ENCODE measurements at places on chromosomes 12 and 14.

- peak; percentile 22 for DNase-seq
These were observed 40.4 kb downstream of the PSEN1 start for GRCh38 chr14:73176685-73177084.

DNA sequence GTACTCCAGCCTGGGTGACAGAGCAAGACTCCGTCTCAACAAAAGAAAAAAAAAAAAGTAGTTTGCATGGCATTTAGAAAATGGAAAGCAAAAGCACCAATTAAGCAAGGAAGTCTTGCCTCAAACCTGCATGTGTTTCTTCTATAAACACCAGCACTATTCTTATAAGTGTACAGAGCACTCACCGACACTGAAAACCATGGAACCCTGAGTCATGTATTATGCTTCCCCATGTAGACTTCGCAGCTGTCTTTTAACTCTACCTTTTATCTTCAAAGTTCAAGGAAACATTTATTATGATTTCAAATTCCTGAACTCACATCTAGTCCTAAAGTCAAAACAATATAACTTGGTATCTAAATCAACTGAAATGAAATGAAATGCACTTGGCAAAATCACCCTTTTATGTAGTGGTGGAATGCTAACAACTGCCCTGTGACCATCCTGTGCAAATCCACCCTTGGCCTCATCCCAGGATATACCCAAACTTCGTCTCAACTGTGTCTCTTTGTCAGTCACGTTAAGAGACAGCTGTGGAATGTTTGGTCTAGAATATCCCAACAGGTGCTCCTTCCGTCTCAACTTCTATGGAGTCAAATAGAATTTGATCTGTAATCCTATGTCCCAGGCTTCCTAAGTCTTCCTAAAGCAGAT is 4.8 kb downstream of the BCAT1 start:
- DNase-seq, result no peak

GRCh38 chr14:69288956-69289705 is 29.2 kb downstream of the GALNT16 start:
- peak; percentile 26 for DNase-seq

DNA sequence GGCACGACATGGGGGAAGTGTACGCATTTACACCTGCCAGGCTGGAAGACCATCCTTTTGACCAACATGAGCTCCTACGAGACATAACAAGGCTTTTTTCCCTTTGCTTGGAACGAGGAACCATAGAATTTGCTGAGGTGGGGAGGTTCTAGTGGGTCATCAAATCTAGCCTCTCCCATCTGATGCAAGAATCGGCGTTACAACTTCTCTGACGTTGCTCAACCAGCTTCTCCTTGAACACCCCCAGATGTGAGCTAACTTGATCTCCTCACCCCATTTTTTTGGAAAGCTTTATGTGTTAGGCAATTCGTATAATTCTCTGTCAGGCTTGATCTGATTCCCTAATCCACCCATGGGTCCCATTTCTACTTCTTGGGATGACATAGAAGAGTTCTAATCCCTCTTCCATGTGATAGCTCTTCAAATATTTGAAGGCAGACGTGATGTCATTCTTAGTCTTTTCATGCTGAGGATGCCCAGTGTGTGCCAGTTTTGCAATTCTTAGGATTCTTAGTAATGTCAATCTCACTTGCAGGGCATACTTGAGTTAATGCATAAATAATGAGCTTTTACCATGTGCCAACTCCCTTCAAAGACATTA is 163.6 kb upstream of the PARP11 start:
- peak; percentile 23 for DNase-seq

DNA sequence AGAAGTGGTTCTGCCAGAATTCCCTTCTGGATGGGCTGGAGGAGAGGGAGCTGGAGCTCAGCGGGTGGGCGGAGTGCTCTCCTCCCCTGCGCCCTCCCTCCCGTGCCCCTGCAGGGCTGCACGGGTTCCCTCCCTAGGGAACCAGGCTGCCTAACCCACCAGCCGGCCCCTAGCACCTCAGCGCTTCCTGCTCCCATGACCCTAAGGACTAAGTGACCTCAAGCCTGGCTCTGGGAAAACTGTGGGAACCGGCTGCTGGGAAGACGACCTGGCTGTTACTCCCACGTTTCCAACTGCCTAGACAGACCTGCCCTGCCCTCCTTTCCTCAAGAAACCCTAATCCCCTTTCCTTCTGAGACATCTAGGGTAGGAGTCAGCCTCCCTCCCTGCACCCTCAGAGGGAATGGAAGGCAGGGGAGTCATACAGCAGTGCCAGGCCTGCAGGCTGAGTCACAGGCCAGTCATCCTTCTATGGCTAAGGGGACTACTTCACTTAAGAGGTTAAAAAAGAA is 31.5 kb downstream of the SLC6A12 start:
- DNase-seq, result peak; percentile 88

- DNase-seq, result no peak
These were observed 73.3 kb downstream of the NCOR2 start for GRCh38 chr12:124493809-124494750.

DNA sequence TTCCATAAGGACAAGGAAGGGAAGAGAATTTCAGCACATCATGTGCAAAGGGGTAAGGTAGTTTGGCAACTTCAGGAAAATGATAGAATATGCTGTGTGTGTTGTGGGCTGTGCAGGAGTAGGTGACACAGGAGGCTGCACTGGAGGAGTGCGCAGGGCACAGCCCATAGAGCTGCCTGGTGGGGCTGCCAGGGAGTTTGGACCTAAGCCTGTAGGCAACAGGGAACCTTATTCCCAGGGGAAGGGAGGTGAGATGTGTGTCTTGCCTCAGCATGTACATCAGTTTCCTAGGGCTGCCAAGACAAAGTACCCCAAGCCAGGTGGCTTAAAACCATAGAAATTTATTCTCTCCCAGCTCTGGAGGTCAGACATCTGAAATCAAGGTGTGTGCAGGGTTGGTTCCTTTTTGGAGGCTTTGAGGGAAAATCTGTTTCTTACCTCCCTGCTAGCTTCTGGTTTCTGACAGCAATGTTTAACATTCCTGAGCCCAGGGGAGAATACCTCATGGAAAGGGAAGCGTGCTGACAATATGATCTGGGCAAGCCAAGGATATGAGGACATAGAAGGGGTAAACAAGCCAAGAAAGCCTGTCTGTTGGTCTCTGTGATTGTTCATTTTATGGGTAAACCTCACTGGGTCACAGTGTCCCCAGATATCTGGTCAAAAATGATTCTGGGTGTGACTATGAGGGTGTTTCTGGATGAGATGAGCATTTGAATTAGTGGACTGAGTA is 174.0 kb upstream of the NTF3 start:
- no peak for DNase-seq

DNA sequence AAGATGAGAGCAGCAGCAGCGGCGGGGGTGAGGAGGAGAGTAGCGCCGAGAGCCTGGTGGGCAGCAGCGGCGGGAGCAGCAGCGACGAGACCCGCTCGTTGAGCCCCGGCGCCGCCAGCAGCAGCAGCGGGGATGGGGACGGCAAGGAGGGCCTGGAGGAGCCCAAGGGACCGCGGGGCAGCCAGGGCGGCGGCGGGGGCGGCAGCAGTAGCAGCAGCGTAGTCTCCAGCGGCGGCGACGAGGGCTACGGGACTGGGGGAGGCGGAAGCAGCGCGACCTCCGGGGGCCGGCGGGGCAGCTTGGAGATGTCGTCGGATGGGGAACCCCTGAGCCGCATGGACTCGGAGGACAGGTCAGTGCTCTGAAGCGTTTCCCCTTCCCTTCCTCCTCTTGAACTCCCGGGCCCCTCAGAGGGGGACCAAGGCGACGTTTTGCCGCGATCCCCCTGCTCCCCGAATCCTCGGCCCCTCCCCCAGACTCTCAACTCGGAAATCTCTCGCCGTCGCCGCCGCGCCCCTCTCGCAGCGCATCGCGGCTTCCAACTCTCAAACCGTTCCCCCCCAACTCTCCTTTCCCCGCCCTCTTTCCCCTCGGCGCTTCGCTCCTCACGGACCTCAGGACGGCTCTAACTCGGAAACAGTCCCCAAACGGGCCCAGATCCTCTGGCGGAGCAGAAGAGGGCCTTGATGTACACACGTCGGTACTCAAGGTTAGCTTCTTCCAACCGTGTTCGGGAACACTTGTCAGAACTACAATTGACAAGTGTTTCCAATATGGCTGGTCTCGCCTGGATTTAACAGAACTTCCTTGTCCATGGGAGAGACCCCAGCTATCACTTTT is 947 bp downstream of the AEBP2 start:
- DNase-seq, result peak; percentile 53

Measured in fibroblast of mammary gland (primary cell).